Mesenteric fat pad (tissue), 1 donor: ENCODE measurements at places on chromosomes 7 and 10. TPM values are rescaled to one million over a fixed set of nuclear protein-coding genes. Genes with fewer than 3 reads are reported as not detected.

GRCh38 chr10:69633673-69634635, 3.9 kb downstream of the FAM241B start:
- DNase-seq: no peak

DNA sequence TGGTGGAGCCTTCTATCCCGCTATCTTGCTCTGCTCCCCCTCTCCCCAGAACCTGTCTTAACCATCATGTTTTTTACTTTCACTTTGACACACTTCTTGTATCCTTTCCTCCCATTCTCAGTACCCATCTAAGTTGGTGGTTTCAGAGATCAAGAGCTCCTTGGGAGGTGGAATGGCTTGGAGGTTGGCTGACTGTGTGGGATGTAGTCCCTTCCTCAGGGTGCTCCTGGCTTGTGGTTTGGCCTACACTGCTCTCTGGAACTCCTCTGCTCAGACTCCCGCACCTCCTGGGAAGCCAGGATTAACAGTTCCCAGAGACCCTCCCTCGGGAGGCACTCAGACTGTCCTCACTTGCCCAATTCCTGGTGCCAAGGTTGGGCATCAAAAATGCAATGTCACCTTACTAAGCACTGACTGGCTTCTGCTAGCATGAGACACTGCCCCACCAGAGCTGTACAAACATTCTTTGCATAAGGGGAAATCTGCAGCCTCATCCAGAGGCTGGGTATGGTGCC, 93.1 kb upstream of the NAMPT start:
- no peak for DNase-seq

DNA sequence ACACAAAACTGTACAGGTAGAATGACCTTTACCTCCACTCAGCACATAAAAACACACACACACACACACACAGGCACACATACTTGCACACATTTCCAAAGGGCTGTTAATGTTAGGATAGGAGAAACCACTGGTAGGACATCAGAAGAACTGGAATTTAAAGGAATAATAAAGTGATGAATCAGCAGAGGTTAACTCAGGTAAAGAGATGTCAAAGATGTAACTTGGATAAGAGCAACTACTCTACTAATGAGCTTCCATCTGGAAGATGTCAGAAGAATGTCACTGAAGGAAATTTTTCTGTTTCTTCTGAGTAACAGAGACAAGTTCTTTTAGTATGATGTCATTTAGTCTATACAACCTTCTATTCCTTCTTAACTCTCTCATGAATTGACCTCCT, 26.4 kb upstream of the GPR37 start:
- no peak for DNase-seq

GRCh38 chr10:106473129-106473685, 691.3 kb downstream of the SORCS1 start:
- DNase-seq: no peak

DNA sequence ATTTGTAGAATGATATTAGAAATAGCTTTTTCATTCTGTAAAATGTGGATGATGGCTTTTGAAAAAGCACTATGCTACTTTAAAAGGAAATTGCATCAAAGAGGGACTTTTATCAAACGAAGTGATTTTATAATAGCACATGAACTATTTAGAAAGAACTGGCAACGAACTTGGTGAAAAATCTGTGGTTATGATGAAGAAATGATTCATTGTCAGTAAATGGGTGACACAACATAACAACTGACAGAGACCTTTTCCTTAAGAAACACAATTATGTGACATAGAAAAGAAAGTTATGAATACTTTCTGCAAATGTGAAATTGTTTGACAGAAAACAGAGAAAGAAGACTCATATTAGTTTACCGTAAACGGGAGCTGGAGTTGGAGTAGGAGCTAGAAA, 60.7 kb upstream of the LAMB4 start:
- no peak for DNase-seq

DNA sequence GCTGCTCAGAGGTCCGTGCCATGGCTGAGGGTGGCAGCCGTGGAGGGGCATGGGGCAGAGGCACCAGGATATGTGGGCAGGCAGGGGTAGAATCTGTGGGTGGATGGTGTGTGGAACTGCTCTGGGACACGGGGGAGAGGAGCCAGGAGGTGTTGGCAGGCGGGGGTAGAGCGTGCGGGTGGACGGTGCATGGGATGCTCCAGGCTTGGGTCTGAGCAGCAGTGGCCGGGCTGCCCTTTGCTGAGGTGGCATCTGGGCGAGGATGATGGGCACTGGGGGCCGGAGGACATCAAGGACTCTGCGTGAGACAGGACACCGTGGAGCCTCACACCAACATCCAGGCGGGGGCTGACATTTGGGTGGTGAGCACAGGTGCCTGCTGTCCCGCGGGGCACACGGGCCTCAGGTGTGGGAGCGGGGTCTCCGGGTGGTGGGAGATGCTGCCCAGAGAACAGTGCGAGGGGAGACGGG, 46.2 kb downstream of the JAKMIP3 start:
- DNase-seq: peak; percentile 83

GRCh38 chr7:5666361-5666760, 115.1 kb downstream of the RNF216 start:
- no peak for DNase-seq

- no peak for DNase-seq
These were observed 21.1 kb upstream of the BPGM start for GRCh38 chr7:134625550-134625949.

DNA sequence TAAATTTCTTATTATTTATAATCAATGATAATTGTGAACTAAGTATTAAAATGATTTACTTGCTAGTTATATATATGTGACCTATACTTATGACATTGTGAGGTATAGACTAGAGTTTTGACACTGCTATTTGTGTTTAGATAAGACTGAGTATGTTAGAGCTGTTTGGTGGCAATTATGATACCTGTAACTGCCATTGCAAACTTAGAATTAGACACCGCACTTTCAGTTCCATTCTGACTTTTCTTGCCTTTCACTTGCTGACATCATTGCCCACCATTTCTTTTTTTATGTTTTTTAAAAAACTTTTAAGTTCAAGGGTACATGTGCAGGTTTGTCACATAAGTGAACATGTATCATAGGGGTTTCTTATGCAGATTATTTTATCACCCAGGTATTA, 214.5 kb downstream of the MBL2 start:
- no peak for DNase-seq

GRCh38 chr10:128095027-128095752, 31.0 kb downstream of the MKI67 start:
- peak; percentile 26 for DNase-seq

- DNase-seq: no peak
These were observed 15.5 kb upstream of the GPR15LG start for GRCh38 chr10:84158061-84158460.

- DNase-seq: no peak
These were observed 3.5 kb upstream of the LRRC18 start for GRCh38 chr10:48943096-48943495.

DNA sequence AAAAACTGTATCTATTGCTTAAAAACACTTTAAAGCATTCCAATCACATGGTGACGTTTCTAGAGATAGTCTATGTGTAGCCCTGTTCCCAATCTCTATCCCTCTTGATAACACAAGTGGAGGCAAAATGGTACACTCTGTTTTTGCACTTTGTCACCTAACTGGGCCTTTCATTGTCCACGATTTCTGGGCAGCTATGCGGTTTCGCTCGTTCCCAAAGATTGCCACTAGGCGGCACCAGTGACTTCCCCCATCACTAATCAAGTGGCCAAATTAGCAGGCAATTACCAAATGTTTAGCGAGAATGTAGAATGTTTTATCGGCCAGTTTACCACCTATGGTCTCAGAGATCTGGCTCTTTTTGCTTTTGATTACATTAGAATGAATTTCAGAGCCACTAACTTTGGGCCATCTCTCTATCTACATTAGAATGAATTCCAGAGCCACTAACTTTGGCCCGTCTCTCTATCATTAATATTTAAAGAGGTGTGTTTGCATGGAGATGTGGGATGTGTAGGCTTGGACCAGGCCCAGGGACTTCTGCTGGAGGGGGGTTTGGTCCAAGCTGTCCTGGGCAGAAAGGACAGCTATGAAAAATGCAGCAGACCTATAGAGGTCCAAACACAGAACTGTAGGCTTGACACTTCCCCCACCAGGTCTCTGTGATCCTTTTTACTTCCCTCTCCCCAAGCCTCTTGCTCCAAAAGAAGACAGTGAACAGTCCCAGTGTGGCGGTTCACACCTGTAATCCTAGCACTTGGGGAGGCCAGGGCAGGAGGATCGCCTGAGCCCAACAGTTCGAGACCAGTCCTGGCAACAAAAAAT, 90.1 kb downstream of the EPC1 start:
- no peak for DNase-seq

DNA sequence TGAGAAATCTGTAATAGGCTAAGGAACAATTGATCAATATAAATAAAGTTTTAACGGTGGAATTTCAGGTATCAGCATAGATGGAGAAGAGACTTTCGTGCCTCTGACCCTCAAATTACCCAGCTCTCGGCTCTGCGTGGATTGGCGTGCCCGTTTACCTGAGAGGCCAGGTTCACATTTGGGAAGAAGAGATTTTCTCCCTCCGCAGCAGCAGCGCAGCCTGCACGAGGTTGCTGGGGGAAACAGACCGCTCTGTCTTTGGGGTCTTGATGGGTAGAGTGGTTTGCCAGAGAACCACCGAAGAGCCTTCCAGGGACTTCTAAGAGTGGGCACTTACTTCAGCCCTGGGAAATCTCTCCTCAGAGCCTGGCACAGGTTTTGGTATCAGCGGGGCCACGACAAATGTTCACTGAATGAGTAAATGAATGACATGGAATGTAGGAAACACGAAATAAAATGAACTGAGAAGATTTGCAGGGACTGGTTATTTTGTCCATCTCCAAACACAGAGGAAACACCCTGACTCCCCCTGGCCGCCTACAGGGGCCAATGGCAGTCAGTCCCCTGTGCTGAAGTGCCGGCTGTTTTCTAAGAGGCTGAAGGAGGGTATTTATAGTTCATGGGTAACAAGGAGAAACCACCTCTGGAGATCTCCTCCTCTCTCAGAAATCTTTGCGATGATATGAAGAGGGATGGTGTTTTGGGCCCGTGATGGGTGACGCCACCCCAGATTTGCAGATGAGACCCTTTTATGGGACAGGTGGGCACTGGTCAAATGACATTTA, 338.5 kb downstream of the ADARB2 start:
- peak; percentile 43 for DNase-seq

Gene FFAR4
- 2.3 TPM for total RNA-seq

Gene AKR1D1
- not detected for total RNA-seq

Gene AKR1B1
- 124 TPM for total RNA-seq

Gene MSMB
- total RNA-seq: not detected

Gene CHRM2
- total RNA-seq: not detected

Gene GPRIN2
- total RNA-seq: not detected

Gene LRRC18
- total RNA-seq: not detected

Gene ADAM12
- total RNA-seq: 77.9 TPM

Gene NME8
- total RNA-seq: 0.45 TPM
